HS-27A (cell line): ENCODE measurements at places on chromosomes 4 and X.
A peak's percentile ranks its signal among the peaks of the same experiment; 100 is the strongest.

DNA sequence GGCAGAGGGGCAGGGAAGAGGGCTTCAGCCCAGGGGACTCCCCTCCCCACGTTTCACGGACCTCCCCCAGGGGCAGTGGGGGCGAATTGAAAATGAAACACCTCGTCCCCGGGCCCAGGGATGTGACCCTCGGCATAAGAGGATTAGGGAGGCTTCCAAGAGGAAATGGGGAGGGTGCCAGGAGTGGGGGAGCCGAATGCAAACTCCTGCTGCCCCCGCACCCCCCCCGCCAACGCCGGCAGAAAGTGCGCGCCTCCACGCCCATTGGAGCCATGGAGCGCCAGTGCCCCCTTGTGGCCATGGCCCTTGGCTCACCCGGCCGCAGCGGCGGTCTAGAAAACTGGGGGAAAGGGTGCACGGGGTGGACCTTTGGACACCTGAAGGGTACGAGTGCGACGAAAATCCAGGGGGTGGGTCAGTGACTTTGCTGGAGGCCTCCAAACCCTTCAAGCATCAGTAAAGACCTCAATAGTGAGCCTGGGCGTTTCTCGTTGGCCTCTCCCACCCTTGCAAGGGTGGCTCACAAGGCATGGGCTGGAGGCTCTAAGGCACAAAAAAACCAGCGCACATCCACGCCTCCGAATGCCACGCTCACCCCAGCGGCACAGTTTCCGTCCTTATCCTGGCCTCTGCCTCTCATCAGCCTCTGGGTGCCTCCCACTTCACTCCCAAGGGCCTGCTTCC, 120.8 kb upstream of the PJA1 start:
- no peak for DNase-seq

GRCh38 chrX:6299724-6300123, 71.1 kb upstream of the NLGN4X start:
- DNase-seq, result no peak

DNA sequence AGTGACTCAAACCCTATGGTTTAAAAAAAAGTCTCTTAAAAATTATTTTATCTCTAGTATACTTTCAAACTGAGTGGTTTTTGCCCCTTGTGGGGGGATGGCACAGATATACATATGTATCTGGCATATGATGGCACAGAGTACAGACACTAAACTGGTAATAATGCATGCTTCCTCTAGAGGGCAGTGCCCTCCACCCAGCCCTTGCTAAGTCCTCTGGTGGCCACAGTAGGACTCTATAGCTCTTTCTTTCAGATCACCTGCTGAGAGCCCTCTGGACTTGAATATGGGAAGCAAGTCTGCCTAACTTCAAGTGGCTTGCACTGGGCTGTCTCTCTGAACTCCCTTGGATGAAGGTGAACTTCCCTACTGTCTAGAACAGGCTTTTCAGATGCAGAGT, 66.3 kb downstream of the TSPAN7 start:
- peak; percentile 0 for DNase-seq

- no peak for DNase-seq
Measured at GRCh38 chr4:23166919-23167318, 474.2 kb downstream of the GBA3 start.

- DNase-seq, result no peak
Measured at GRCh38 chrX:153864561-153865320, 21.2 kb downstream of the L1CAM start.

DNA sequence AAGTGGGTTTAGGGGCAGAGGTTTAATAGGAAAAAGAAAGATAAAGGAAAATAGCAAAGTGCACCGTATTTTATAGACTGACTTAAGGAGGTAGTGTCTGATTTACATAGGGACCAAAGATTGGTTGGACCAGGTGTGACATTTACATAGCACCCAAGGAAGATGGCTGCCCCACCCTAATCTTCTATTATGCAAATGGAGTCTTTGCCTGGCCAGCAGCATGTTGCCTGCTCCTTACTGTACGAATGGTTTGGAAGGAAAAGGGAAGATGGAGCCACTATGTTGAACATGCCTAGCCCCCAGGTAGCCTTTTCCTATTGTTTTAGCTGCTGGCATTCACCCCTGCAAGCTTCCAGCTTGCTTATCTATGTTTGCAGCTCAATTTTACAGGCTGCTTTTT, 146.2 kb upstream of the PDE5A start:
- DNase-seq, result no peak

- DNase-seq, result no peak
Measured at GRCh38 chrX:107465932-107466620, 16.6 kb downstream of the FRMPD3 start.

DNA sequence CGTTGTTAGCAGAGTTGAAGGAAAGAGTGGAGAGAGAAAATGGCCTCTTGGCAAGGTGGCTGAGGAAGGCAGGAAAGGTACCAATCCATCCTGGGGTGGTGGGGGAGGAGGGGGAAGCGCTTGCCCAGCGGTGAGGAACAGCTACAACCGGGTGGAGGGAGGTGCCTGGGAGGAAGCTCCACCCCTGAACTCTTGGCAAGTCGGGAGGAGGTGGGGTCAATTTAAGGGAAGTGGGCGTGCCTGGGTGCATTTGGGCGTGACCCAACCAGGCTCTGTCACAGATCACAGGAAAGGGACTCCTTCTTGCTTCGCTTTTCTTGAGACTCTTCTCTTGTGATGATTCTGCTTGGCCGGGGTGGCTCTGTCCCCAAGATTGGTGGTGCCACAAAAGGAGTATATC, 41.7 kb downstream of the BCORL1 start:
- DNase-seq, result no peak

- DNase-seq, result no peak
Measured at GRCh38 chrX:1719270-1719669, 104.4 kb downstream of the ASMT start.

- DNase-seq, result no peak
Measured at GRCh38 chrX:38651625-38652601, 90.6 kb downstream of the TSPAN7 start.

DNA sequence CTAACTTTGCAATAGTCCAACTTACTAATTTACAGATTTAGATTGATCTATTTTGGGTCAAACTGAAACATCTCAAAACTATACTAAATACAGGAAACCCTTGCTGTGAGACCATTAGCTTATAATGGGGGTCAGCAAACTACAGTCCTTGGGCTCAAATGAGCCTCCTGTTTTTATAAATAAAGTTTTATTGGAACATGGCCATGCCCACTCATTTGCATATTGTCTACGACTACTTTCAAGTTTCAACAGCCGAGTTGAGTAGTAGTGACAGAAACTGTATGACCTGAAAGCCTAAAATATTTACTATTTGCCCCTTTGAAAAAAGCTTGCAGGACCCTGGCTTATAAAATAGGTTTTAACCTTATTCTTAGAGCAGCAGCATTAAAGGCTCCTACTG, 92.4 kb downstream of the C4orf51 start:
- no peak for DNase-seq

- DNase-seq, result peak; percentile 27
Measured at GRCh38 chrX:142036116-142036515, 132.4 kb downstream of the MAGEC1 start.

DNA sequence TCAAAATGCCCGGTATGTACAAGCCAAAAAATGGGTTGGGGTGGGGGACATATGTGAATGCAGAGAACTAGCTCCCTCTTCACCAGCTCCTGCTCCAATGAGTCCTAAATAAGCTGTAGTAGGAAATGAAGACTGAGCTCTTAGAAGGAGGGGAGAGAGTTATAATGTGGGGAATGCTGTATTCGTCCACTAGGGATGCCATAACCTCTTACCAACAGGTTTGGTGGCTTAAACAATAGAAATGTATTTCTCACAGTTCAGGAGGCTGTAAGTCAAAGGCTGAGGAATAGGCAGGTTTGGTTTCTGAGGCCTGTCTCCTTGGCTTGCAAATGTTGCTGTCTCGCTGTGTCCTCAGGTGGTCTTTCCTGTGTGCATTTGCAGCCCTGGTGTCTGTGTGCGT, 4.4 kb upstream of the INPP4B start:
- no peak for DNase-seq

DNA sequence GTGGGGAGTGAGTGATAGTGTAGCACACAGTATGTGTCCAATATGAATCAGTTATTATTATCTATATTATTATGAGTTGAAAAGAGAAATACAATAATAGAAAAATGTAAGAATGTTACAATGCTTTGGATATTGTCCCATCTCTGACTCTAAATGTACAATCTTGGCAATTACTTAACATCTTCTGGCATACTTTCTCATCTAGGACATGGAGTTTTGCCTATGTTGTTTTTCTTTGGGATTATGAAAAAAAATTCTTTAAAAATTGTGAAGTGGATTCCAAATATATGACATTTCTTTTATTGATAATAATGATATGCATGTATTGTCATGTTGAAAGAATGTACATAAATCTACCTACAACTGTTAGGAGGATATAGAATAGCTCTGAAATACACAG, 84.1 kb downstream of the TBCK start:
- DNase-seq, result no peak

DNA sequence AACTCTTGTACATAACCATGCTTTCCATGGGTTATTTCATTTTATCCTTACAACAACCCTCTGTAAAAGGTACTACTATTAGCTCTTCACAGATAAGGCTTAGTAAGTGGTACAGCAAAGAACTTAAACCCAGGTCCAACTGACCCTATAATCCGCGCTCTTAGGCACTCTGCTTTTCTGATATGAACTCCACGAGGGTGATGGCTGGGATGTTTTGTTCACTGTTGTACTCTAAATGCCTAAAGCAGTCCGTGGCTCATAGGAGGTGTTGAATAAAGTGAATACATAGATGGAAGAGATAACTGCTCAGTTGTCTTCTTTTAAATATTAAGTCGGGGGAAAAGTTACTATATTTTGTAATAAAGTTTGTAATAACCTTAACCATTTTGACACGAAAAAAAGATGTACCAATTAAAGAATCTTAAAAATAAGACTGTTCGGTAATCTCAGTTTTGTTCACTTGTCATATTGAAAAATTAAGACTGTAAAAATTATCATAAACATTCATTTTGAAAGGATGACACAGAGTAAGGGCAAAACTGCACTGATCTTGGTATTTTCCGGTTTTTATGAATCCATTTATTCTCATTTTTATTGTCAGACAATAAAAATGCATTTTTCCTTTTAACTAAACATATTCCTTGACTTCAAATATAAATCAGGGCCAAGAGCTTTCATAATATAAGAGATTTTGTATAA, 166.5 kb downstream of the FBXW7 start:
- no peak for DNase-seq

GRCh38 chr4:151665022-151665784, 95.6 kb downstream of the GATB start:
- DNase-seq, result no peak

- DNase-seq, result no peak
Measured at GRCh38 chr4:114264877-114265291, 285.4 kb upstream of the ARSJ start.

DNA sequence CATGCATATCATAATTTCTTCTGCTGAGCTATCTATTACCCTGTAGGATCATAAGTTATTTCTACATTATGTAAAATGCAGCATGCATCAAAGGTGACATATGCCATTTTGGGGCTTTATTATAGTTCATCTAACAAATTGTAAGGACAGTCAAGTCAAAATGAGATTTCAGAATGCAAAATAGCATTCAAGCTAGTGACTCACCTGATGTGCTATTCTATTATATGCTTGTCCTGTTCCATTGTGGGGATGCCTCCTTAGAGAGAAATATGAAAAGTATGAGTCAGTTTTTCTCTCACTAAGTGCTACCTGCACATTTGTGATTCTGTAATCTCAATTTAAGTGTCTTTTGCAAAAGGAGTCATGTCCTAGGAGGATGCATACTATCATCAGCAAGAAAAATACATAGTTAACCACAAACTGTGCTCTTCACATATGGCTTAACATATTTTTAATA, 647.0 kb upstream of the PCDH10 start:
- DNase-seq, result no peak

DNA sequence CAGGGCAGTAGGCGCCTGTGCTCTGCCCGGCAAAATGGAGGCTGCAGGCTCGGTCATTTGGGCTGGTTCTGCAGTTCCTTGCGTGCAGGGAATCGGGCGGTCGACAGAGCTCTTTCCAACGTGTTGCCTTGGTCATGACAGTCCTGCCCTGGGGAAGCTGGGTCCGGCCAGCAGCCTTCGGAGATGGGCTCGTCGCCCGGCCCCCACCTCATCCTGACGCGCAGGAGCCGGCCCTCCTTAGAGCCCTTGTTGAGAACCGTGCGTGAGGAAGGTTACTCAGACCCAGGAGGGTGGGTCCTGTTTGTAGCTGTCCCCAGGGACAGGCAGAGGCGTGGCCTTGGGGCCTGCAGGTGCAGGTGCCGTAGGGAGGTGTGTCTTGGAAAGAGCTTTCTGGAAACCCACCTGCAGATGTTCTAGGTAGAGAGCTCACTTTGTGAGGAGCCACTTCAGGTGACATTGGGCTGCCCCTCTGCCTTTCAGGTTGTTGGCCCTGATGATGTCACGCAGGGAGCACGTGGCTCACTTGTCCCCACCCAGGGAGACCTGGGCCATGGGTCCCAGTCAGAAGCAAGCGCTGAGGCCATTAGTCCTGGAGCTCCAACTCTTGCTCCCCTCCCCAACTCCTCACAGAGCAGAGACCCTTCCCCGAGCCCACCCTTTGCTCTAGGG, 15.2 kb upstream of the HGFAC start:
- no peak for DNase-seq

GRCh38 chrX:155127465-155127864, 56.2 kb downstream of the BRCC3 start:
- DNase-seq, result no peak

DNA sequence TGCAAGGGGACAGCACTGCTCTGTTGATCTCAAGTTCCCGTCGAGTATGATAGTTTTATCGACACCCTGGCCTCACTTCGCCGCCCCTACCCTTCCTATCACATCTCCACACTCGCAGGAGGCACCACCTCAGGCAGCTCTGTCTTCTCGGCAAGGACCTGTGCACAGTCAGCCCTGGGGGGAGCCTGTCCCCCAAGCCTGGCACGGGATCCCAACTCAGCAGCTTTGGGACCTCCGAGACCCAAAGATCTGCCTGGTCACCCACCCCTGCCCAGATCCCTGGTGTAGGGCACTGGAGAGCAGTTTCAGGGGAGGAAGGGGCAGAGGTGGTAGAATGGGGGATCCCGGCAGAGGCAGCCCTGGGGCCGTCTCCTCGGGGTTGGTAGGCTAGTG, 18.0 kb upstream of the UBA1 start:
- DNase-seq, result no peak

DNA sequence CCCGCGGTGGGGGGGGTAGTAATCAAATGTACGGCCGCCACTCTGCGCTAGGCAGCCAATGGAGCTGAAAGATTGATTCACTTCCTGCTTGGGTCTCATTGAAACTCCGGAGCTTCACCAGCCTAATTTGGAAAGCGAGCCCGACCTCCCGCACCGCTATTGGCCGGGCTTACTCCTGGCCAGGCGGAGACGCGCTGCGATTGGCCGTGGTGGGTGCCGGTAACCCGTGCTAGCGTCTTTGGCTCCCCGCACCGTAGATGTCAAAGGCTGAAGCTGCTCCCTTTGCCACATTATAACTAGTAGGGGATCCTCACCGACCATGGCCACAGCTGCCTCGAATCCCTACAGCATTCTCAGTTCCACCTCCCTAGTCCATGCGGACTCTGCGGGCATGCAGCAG, at the start of gene POU3F4:
TSS of gene POU3F4 (plus strand) at position 285 of the 400 bp plus-strand sequence. CDS start at position 320, 35 bp downstream.
- no peak for DNase-seq

GRCh38 chr4:71630803-71631202, 153.1 kb downstream of the GC start:
- no peak for DNase-seq

GRCh38 chr4:107709916-107710315, 10.1 kb downstream of the PAPSS1 start:
- no peak for DNase-seq
